ENCODE measurements at places on chromosomes 4 and X.
A peak's percentile ranks its signal among the peaks of the same experiment; 100 is the strongest.

GRCh38 chr4:53688186-53688790, 97.0 kb upstream of the LNX1 start:
- DNase-seq = peak; percentile 99

DNA sequence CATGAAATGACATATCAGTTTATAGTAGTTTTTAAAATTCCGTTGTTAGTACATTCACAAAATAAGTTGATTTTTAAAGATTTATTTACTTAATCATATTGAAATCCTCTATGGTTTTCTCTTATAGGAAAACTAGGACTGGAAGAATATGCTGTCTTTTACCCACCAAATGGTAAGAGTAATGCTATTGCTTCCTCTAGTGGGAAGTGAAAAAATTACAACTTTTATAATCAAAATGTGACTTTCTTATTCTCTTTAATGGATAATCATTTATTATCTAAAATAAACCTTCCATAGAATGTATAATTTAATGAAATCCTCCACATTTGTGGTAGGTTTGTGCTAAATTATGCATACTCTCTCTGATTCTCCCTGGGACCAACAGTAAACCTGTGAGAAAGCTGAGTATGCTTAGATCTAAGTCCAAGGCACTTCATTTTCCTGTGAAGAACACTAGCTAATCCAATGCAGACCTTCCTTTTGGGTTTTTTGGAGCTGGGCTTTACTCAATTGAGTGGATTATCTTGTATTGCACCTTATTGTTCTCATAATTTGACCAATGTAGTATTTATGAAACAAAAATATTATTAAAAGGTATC, 136.2 kb downstream of the TBC1D19 start:
- DNase-seq = no peak

DNA sequence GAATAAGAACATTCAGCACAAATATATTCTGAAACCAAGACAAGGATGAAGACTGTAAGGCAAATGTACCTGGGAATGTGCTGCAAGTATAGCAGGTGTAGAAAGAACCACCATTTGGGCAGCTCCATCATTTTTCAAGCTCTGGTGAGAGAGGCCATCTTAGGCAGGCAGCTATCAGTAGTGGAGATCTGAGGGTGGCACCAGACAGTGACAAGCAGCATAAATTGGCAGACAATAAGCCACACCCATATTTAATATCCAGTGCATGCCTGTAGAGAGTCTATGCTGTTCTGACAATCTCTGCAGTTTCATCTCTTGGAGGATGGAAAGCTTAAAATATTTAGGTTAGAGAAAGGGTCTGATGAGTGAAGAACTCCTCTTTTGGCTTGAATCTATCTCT, 22.5 kb downstream of the CCNG2 start:
- DNase-seq = no peak

GRCh38 chr4:61827907-61828391, 627.8 kb downstream of the ADGRL3 start:
- DNase-seq = no peak

DNA sequence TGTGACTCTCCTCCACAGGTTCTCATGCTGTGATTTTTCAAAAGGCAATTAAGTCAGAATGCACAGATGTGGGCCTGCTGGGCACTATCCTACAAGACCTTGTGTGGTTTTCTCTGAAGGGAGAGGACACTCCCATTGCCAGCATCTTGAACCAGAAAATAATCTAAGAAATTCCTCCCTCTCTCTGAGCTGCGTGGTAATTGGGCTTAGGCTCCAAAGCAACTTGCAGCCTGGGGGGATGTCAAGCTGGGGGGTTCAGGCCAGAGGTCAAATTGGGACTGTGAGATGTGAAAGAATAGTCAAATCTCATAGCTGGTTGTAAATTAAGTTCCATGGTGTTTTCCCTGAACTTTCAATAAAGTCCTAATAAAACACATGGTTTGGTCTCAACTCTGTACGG, 350.6 kb upstream of the SLC7A11 start:
- no peak for DNase-seq

DNA sequence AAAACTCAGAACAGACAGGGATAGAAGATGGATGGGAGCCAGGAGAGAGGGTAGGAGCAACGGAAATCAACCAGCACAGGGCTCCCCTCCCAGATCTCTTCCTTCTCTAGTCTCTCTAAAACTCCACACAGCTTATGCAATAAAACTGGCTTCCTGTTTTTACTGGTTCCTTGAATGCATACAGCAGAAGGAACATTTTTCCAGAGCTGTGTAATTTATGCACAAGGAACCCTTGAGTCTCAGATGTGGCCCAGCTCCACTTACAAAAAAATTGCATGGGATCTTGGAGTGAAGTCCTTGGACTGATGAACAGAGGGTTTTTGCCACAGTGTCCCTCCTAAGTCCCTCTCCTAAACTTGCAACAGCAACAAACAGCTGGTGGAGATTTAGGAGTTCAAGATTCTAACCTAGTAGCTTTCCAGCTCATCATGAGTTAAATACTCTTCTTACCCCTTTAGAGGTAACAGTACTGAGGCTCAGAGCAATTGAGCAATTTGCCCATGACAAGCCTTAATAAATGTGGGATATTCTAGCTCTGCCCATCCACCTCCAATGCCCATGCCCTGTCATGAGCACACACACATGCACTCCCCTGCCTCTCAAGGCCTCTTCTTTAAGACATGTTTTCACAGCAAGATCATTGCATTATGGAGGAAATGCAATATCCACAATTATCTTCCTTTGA, 18.4 kb upstream of the CC2D2A start:
- DNase-seq = peak; percentile 1

GRCh38 chr4:83074086-83074704, 39.2 kb downstream of the COPS4 start:
- peak; percentile 79 for DNase-seq

DNA sequence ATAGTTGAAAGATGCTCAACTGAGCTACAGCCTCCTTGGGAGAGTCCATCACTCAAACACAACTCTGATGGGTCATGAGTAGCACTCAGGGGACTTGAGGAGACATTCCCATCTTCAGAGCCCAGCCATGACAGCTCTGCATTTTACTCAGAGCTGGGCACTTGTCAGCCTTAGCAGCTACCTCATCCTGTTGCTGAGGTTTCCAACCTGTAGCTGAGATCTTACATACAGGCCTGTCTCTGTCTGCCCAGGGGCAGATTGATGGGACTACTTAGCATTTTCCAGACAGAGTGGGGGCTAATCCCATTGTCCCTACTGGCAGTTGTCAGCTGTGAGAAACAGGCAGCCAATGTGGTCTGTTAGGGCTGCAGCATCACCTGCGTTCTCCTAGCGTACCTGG, 3.5 kb downstream of the FHDC1 start:
- no peak for DNase-seq

GRCh38 chr4:168498251-168498650, 1.4 kb downstream of the PALLD start:
- DNase-seq = no peak

- DNase-seq = peak; percentile 2
Measured at GRCh38 chrX:39309018-39309635, 507.9 kb downstream of the MID1IP1 start.

DNA sequence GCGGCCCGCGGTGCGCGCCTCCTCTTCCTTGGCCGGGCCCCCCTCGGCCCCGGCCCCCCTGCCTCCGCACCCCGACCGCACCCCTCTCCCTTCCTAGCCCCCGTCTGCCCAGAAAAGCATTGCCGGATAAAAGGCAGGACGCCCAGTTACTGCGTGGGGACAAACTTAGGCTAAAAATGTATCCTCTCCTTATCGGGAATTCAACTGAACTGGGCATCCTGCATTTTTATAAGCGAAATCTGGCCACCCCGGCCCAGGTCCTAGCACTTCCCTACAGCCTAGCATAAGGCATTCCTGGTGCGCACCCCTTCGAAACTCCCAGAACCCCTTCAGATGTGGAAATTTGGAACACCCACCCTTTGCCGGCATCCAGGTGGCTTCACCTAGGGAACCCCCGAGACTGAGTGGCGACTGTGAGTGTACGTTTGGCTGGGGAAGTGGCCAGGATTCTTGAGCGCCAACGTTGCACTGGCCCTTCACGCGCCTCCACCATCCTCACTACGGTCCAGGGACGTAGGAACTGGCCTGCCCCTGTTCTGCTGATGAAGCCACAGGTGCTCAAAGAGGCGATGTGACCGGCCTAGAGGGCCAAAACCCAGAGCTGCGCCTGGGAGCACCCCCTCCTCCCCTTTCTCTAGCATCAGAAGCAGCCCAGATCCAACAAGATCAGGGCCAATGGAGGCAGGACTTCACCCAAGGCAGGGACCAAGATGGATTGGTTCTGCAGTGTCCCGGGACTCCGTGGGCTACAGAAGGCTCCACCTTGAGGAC, 5.7 kb upstream of the RNF4 start:
- no peak for DNase-seq

DNA sequence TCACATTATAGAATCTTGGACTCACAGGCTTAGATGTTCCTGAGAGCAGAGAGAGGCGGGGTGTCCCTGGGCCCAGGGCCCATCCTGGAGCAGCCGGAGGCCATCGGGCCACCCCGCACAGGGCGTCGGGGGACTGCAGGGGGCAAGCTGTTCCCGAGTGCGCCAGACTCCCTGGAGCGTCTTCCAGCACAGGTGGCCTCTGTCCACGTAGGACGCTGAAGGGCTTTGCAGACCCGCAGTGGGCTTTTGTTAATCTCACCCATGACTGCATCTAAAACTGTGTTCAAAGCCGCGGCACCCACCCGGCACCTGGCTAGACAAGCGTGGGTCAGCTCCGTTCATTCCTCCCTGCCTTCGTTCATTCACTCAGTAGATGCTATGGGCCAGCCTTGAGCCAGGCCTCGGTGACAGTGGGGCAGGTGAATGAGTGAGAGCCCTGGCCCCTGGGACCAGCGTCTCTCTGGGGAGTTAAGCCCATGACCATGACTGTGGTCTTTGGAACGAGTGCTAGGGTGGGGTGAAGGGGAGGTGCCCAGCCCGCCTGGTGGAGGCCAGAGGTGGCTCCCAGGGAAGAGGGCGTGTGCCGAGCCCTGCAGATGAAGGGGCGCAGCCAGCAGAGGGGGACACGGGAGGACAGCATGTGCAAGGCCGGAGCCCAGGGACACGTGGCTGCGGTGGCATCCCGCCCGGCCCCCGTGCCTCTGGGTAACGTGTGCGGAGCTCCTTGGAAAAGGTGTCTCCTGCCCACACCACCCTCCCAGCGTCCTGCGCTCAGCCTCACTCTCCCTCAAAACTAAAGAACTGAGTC, 98.3 kb downstream of the HMX1 start:
- no peak for DNase-seq

GRCh38 chr4:25113915-25114904, 46.0 kb downstream of the SEPSECS start:
- no peak for DNase-seq

GRCh38 chr4:137601934-137602333, 69.6 kb upstream of the PCDH18 start:
- DNase-seq = no peak

GRCh38 chr4:142226014-142226413, 589.6 kb downstream of the IL15 start:
- no peak for DNase-seq

- DNase-seq = no peak
Measured at GRCh38 chr4:36242629-36243354, 1.5 kb downstream of the ARAP2 start.

DNA sequence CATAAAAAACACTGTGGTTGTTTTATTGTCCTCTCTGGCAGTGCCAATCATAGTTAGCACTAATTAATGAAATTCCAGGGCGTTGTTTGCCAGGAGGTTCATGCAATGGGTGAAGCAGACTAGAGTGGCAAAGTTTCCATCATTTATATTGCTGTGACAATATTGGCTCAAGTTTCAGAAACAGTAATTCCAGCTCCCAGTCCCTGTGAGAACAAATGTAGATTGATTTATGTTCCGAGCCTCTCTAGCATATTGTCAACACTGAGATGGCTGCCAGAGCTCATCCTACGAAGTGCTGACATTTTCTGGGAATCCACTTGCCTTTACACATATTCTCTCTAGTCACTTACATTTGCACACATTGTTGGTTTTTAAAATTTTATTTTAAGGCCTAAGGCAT, 440.0 kb upstream of the IGFBP7 start:
- DNase-seq = no peak

- no peak for DNase-seq
Measured at GRCh38 chr4:80539190-80539589, 203.7 kb downstream of the CFAP299 start.

- no peak for DNase-seq
Measured at GRCh38 chrX:102976286-102976685, 39.2 kb downstream of the RAB40AL start.

DNA sequence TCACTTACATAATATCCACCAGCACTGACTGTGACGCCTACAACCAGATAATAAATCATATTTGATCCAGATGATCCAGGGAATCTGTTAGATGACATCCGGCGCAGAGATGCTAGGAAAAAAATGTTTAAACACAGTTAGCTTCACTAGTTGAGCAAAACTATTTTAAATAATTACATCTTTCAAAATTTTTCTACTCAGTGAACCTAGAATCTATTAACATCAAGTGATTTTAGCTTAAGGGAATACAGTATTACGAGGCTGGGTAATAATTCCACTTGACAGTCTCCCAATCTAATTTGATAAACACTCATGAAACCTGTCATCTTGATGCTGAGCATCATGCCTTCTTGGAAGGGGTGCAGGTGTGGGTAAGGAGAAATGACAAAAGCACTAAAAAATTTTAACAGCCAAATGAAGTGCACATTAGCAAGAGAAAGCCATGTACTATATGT, 4.7 kb downstream of the MGARP start:
- DNase-seq = no peak

DNA sequence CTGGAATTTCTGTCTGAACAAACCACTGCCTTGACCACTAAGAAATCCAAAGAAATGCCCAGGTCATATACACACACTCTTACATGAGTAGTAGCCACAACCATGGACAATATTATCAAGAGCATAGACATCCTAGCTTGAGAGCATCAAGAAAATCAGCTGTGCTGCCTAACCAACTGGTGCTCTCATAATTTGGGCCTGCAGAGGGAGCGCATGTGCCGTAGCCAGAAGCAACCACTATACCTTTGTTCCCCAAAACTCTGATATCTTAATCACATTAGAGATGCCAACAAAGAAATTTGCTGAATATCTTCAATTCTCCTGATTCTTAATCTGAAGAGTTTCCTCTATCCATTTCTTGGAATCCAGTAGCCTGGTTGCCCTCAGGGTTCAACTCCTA, 163.6 kb downstream of the ZNF674 start:
- no peak for DNase-seq

DNA sequence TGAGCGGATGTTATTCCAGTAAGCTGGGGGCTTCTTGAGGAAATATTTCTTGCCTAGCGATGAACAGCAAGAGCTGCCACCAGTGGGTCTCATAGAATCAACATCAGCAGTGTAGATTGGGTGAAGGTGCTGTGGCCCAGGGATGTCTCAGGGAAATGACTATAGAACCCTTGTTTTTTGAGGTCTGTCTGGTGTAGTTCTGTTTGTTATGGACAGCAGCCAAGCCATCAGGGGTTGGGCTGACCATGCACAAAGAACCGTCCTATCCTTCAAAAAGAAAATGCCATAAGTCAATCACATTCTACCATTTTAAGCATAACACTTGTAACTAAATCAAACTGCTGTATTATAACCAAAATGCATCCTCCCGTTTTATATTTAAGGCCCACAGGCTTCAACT, 17.3 kb upstream of the C1GALT1C1 start:
- no peak for DNase-seq

DNA sequence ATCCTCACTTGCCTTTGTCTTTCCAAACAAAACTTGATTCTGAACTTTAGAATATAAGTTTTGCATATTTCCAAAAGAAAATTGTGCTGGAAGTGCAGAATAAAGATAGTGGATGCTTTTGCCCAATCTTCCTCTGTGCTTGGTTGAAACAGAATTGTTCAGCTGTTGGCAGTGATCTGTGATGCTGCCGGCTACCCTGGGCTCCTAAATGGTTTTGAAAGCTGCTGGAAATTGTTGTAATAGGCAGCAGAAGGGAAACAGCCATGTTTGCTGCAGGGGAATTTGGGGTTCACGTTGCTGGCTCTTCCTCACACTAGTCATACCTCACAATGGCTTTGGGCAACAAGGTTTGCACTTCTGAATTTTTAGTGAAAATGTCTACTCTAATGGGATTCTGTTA, 398.0 kb downstream of the RAPGEF2 start:
- no peak for DNase-seq
